ENCODE measurements at places on chromosomes 11 and 22.

- H3K4me1 ChIP-seq, result peaks cover 5% of the 10 kb centered on the region
- H3K27me3 ChIP-seq, result no peaks in the 10 kb centered on the region
- no peak overlapping the region for H3K4me3 ChIP-seq
- no peak overlapping the region for H3K27ac ChIP-seq
- H3K36me3 ChIP-seq, result no peaks in the 10 kb centered on the region
Observed at GRCh38 chr11:92264350-92264749, 39.7 kb downstream of the FAT3 start.

DNA sequence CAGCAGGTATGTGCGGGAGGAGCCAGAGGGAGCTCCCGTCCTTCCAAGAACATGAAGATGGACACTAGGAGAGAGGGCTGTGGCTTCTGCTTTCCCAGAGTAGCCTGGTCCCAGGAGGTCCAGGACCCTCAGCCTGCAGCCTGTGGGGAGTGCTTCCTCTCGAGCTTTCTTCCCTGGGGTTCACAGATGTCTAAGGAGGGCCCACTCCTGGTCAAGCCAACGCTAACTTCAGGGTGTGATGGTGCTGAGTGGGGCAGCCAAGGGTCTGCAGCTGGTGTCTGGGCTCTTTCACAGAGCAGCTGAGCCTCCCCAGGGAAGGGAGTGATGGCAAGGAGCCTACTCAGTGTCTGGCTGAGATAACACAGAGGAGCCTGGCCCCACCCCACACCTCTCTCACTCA lies 3.3 kb downstream of the POU2F3 start:
- no peak overlapping the region for H3K27ac ChIP-seq
- no peaks in the 10 kb centered on the region for H3K27me3 ChIP-seq
- DNase-seq, result no peak

DNA sequence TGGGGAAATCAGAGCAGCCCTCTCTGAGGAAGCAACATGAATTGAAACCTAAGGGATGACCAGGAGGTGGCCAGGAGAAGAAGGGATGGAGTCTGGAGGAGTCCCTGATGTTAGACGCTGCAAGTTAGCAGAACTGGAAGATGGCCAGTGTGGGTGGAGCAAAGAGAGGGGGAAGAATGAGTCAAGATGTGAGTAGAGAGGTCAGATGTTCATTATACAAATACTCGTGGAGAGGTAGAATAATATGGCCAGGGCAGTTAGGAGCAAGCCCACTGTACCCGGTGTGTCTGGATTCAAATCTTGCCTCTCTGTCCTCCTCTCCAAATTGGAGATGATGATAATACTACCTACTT lies 242.0 kb downstream of the TENM4 start:
- DNase-seq, result no peak
- H3K36me3 ChIP-seq, result no peaks in the 10 kb centered on the region
- no peak overlapping the region for H3K4me3 ChIP-seq
- no peaks in the 10 kb centered on the region for H3K4me1 ChIP-seq
- no peaks in the 10 kb centered on the region for H3K27me3 ChIP-seq
- no peak overlapping the region for H3K27ac ChIP-seq

DNA sequence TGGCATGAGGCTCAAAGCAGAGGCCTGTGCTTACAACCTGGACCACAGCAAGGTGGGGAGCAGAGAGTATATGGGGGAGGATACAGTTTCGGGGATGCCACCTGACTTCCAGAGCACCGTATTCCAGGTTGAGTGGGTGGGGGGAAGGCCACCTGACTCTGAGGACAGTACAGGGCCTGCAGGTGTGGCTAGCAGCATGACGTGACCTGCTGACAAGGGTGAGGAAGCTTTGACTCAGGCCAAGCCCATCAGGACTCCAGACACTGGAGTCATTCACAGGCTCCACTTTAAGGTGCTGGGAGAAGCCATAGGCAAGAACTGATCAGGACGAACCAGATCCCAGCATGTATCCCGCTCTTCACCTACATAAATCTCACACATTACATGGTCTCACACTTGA lies 34.6 kb upstream of the CRTAM start:
- H3K4me1 ChIP-seq, result no peaks in the 10 kb centered on the region
- DNase-seq, result no peak
- H3K4me3 ChIP-seq, result no peak overlapping the region
- no peaks in the 10 kb centered on the region for H3K36me3 ChIP-seq
- H3K27ac ChIP-seq, result no peak overlapping the region

- H3K36me3 ChIP-seq, result no peaks in the 10 kb centered on the region
- H3K27me3 ChIP-seq, result no peaks in the 10 kb centered on the region
- no peak for DNase-seq
- H3K4me3 ChIP-seq, result no peak overlapping the region
- peaks cover 11% of the 10 kb centered on the region for H3K4me1 ChIP-seq
- no peak overlapping the region for H3K27ac ChIP-seq
Observed at GRCh38 chr22:18056807-18057474, 20.8 kb upstream of the PEX26 start.

- no peak overlapping the region for H3K27ac ChIP-seq
- H3K27me3 ChIP-seq, result no peaks in the 10 kb centered on the region
- no peak for DNase-seq
- H3K36me3 ChIP-seq, result no peaks in the 10 kb centered on the region
- no peaks in the 10 kb centered on the region for H3K4me1 ChIP-seq
- no peak overlapping the region for H3K4me3 ChIP-seq
Observed at GRCh38 chr11:123000721-123001120, 19.1 kb upstream of the BSX start.

Measured in liver (tissue), 10 donors.